ENCODE measurements at places on chromosomes 11 and 22.
A peak's percentile ranks its signal among the peaks of the same experiment; 100 is the strongest.

DNA sequence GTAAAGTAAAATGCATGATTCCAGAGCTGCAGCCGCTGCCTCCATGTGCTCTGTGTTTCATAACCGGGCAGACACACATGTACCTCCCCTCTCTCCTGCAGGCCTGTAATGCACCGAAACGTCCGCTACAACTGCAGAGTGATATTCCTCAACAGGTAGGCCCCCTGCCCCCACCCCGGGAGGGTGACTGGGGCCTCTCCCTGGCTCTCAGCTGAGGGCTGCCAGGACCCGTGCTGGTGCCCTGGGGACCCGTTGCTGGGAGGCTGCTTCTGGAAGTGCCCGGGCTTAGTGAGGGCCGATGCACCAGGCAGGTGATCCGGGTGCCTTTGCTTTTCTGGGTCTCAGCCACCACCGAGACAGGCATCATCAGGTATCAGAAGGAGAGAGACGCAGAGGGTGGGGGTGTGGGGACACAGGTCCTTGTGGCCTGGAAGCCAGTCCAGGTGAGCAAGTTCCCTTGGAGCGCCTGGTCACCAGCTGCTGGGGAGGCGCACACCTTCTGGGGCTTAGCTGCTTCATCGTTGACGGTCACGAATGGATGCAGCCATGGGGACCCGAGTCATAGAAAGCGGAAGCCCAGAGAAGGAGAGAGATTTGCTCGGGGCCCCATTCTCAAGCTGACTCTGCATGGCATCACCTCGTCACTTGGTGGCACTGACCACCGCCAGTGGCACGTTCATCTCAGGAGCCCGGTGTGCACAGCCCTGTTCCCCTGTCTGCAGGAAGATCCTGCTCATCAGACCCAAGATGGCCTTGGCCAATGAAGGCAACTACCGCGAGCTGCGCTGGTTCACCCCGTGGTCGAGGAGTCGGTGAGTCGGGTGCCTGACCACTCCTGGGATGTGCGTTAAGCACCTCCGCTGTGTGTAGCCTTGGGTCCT lies 10.6 kb downstream of the NADSYN1 start:
- DNase-seq, result no peak

DNA sequence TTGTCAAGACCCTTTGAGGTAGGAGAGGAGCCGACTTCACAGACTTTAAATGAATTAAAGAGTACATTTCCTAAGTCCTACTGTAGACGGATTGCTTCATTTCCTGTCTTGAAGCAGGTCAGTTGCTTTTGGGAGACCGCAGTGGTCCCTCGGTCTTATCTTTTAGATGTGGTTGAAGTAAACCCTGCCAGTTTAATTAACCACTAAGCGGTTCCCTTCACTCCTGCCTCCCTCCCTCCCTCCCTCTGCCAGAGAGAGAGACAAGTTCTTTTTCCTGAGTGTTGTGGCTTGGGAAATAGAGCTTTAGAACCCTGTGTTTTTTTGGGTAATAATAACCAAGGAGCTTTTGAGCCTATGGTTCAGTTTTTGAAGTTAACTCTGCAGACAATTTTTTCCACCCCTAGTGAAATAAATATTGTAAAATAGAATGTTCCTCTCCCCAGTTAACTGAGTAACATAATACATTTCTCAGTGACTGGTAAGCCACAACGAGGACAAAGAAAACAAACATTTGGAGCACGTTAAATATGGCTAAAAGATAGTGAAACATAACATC lies 147.5 kb downstream of the LDLRAD3 start:
- no peak for DNase-seq

- DNase-seq, result no peak
These were observed 67.3 kb downstream of the HIPK3 start for GRCh38 chr11:33324302-33324985.

- DNase-seq, result no peak
These were observed 851 bp upstream of the GRAMD4 start for GRCh38 chr22:46619240-46619829.

DNA sequence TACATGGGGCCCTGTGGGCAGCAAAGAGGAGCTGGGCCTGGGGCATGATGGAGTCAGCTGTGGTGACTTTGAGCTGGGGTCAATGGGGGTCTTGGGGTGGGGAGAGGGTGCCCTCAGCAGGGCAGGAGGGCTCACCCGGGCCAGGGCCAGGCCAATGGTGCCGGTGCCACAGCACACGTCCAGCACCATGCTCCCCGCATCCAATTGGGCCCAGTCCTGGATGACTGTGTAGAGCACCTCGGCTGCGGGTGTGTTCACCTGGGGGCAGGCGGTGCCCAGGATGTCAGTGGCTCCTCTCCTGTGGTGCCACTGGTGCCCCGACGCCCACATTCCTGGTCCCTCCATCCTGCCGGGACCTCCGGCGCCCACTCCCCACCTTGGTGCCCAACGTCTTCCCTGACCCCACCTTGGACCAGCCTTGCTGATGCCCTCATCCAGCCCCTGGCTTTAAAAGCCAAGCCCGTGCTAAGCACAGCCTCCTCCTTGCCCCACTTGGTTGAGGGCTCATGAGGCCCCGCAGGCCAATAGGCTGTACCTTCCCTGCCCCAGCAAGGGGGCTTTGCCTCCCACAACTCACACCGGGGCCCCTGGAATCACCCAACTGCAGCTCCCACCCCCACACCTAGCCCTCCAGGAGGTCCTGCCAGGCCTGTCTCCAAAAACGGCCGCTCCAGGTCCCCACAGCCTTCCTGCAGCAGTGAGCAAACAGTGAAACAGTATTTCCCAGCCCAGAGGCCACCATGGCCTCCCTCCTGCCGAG lies 2.2 kb upstream of the RANBP1 start:
- DNase-seq, result no peak

DNA sequence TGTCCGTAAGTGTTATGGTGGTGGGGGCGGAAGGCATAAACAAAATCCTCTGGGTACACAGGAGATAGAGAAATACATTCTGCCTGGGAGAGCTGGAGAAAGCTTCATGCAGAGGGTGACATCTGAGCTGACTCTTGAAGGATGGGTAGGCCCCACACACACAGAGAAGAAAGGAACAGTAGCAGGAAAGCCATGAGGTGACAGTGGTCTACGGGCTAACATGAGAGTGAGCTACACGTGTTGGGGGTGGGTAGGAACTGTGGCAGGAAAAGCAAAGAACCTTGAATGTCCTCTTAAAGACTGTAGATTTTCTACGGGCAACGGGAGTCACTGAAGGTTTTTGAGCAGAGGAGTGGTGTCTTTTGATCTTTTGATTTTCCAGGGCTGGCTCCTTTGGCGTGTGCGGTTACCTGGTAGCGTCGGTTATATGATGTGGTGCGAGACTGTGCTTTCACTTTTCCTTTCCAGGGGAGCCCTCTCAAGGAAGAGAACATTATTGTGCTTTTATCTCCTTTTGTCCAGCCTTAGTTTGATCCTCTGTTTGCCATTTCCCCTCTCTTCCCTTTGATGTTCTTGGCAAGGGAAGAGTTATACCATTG lies 39.7 kb downstream of the ADAMTS8 start:
- no peak for DNase-seq

DNA sequence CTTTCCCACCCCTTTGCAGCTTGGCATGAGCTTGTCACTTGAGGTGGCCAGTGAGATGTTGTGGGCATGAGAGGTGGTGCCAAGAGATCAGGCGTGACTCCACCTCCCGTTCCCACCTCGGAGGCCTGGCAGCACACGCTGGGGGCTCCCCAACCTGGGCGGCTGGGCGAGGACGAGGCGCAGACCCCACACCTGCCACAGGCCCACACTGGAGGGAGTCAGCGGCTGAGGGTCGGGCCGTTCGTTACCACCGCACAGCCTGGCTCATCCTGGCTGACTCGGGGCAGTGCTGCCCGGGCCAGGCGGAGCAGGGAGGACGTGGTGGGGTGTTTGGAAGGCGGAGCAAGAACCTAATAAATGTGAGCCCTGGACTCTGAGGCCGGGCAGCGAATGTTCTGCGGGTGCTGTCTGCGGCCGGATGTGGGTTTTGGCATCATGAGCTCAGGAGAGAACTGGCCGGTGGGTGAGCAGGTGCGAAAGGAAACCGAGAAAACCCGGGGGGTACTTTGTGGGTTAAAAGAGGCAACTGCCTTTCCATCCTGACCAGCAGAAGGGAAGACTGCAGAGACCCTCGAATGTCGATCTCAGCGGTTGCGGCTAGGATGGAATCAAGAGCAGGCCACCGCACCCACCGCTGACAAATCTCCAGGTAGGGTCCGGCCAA lies 10.2 kb upstream of the IFITM3 start:
- DNase-seq, result no peak

DNA sequence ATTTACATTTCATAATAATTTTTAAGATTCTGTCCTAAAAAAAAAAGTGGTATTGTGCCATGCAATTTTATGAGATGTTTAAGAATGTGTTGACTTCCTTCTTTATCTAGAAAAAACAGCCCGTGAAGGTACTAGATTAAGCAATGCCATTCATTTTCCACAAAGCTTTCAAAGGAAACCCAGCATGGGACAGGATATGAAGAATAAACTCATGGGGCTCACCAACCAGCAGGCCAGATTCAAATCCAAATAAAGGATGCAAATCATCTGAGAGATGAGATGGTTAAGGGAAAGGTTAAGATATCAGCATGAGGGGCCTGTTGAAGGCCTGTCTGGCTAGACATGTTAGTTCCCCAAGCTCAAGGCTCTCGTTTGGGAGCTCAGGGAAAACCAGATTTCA lies 199.1 kb downstream of the SWAP70 start:
- no peak for DNase-seq

DNA sequence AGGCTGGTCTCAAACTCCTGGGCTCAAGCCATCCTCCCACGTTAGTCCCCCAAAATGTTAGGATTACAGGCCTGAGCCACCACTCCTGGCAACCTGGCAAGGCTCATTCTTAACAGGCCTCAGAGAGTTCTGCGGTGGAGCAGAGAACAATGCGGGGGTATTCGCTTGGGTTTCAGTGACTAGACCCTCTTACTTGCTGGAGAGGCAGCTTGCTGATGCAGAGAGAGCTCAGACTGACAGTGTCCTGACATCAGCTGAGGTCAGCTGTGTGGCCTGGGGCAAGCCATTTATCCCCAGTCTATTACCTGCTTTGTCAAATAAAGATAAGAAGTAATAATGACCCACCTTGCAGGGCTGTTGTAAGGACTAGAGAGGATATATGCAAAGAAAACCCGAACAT lies 40.3 kb upstream of the DMC1 start:
- DNase-seq, result no peak

DNA sequence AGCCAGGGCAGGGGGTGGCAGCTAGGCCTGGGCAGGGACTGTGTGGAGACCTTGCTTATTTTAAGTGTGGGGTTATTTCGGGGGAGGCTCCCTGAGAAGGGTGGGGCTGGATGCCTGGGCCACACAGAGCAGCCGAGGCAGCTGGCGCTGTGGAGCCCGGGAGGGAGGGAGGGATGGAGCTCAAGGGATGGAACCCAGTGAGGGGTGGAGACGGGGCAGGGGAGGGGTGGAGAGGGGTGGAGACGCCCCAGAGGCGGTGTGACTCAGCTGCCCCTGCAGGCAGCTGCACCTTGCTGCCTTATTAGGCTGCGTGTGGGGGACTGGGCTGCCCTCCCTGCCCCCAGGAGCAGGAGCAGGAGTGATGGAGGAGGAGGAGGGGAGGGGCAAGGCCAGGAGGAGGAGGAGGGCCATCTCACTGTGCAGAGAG lies 9.8 kb upstream of the TSSC4 start:
- DNase-seq, result no peak

DNA sequence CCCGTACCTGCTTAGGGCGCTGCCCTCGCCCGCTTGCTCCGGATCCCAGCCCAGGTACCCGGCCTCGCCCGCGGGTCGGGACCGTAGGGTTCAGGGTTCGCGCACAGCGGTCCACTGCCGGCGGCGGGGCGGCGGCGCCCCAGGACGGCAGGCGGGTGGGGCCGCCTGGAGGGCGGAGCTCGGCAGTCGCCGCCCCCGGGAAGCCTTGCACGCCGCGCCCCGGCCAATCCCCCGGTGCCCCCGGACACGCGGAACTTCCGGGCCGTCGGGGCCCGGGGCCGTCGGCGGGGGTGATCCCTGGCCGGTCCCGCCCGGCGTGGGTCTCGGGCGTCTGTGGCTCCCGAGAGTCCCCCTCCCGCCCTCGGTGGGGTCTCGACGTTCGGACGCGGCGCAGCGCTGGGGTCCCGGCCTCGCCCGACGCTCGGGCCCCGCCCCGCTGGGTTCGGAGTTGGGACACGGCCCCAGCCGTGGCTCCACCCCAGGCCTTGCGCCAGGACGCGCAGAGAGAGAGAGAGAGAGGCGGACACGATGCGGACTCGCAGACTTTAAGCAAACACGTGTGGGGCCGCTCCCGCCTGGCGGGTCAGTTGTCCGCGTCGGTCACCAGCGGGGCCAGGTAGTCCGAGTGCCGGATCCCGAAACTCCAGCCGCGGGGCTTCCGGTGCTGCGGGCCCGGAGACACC lies at the start of gene TYMP:
Gene TYMP, minus strand, starts transcription at position 116 of the 683 bp plus-strand sequence. CDS start 303 bp downstream, outside the sequence.
- peak; percentile 54 for DNase-seq

DNA sequence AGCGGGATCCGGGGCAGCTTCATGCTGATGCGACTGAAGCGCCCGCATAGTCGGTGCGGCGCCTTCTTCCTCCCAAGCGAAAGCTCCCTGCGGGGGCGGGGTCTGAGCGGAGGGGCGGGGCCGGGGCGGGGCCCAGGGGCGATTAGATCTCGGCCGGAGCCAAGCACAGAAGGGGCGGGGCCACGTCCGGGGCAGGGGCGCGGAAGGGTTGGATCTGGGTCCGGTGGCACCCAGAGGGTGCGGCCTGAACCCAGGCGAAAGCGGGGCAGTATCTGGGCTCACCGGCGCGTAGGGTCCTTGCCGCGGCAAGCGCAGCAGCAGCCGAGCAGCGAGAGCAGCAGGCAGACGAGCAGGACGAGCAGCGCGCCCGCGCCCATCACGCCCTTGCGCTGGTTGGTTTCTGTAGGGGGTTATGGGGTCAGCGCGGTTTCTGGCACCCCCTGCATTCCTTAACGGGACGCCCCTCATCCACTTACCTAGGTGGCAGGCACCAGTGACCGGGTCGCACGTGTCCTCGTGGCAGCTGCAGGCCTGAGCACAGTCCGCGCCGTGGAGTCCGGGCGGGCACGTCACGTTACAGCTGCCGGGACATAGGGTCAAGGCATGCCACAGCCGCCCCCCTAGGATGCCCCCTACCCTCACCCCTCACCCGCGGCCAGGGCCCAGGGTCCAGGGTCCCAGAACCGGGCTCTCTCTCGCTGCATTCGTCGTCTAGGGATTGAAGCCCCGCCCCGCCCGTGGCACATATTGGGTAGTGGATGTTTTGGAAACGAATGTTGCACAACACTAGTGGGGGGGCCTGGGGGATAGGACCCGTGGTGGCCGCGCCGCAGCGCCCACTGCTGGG lies 8.1 kb downstream of the SCARF2 start:
- DNase-seq, result peak; percentile 65

DNA sequence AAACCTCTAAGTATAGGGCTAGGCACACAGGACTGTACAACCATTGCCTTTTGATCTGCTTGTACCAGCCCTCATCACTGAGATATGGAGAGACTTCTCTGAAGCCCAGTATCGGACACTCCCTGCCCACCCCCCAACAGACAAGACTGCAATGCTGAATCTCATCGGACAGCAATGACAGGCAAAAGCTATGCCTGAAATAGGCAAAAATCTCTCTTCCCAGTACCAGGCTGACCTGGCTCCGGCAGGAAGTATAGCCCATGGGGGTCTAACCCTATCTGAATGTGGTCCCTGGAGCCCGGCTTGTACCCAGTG lies 6.5 kb downstream of the RHOG start:
- DNase-seq, result no peak

DNA sequence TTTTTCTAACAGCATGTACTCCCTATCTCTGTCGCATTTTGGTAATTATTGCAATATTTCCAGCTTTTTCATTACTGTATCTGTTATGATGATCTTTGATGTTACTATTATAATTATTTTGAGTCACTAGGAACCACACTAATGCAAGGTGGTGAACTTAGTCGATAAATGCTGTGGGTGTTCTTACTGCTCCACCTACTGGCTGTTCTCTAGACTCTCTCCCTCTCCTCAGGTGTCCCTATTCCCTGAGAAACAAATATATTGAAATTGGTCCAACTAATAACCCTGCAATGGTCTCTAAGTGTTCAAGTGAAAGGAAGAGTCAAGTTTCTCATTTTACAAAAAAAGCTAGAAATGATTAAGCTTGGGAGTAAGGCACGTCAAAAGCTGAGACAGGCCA lies 10.5 kb downstream of the ARL14EP start:
- no peak for DNase-seq

All from activated gamma-delta T cell (primary cell).